ENCODE measurements at places on chromosomes 5 and 9.

DNA sequence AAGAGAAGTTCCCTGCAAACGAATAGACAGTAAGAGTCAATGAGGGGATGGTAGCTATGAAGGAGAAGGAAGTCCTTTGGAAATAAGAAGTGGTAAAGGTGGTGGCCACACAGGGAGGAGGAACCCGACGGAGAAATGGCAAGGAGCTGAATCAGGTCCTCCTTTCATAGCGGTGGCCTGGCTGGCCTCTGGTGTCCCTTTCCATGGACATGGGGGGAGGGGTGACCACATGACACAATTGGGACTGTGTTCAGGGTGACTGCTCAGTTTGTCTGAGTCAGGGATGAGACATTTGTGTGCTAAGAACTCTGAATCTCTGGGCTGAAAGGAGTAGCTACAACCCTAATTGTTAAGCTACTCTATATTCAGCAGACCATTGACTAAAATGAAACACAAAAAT is 28.7 kb upstream of the TIMD4 start:
- no peak for DNase-seq

DNA sequence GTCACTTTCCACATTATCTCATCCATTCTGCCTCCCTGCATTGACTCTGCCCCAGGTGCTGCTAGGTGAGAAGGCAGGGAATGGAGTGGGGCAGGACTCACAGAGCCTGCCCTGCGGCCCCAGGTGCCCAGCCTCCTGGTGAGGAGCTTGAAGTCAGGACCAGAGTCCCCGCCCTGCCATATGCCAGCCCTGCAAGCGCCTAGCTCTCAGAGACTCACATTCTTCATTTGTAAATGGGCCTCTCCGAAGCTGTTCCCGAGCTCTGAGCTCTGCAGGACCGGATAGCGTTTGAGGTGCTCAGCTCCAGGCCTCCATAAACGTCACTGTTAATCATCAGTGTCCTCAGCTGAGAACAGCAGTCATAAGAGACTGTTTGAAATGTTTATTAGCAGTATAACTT is 75.1 kb upstream of the STXBP1 start:
- no peak for DNase-seq

DNA sequence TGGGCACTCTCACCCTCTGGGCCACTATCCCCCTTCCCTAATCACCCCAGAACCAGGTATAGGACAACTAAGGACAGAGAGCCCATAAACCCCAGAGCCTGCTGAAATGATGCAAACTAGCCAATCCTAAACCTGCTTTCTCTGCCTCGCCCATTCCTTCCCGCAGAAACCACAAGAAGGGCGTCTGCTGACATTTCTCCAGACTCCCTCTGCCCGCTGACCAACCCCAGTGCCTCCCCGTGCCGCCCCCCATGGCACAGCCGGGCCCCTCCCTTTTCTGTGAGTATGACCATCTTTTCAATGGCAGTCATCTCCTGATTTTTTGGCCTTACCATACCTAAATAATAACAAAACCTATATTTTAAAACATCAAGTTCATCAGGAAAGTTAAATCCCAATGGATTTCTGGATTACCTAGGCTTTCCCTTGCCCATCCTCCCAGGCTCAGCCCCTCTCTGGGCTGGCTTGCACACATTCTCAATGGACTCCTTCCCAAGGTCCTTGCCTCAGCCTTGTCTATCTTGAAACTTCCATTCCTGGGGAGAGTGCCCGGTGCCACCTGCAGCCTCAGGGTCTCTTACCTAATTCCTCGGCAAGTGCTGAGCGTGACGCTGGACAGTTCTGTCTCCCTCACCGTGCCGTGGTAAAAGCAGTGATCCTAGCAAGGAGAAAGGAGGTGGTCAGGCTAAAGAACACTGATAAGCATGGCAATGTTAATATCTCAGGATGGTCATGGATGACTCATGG is 45.2 kb downstream of the ADAM19 start:
- DNase-seq, result no peak

GRCh38 chr5:87300744-87301143 is 33.1 kb downstream of the RASA1 start:
- DNase-seq, result no peak

DNA sequence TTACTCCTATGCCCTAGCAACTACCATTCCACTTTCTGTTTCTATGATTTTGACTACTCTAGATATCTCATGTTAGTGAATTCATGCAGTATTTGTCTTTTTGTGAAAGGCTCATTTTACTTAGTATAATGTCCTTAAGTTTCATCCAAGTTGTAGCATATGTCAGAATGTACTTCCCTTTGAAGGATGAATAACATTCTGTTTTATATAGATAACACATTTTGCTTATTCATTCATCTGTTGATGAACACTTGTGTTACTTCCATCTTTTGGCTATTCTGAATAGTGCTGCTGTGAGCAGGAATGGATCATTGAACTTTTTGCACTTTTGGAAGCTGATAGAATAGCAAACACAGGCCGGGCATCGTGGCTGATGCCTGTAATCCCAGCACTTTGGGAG is 140.2 kb upstream of the MYO10 start:
- no peak for DNase-seq

DNA sequence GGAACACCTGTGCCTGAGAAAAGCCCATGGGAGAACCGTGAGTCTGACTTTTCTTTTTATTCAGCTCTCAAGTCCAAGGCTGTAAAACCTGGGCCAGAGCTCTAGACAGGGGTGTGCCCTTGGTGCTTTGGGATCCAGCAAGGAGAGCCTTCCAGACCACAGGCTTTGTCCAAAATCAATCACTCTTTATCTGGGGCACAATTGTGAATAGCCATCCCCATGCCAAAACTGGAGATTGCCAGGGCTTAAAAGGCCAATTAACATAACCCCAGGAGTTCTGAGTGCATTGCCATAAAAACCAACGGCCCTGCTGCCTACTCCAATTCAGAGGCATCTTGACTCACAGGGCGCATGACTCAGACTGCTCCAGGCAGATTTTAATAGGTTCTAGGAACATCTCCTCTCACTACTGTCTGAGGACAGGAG is 391.8 kb downstream of the ARHGEF28 start:
- DNase-seq, result no peak
